Epithelial cell of proximal tubule (primary cell): ENCODE measurements at places on chromosomes 1 and 21. TPM values are rescaled to one million over a fixed set of nuclear protein-coding genes. Genes with fewer than 3 reads are reported as not detected.

ZNF648 gene
- total RNA-seq = not detected in 2 replicates

OPRD1 gene
- total RNA-seq = not detected in 2 replicates

INKA2 gene
- 0.07 and 0.58 TPM in 2 replicates for total RNA-seq

TRIM67 gene
- not detected in 2 replicates for total RNA-seq

ALPL gene
- 0.43 TPM in 1 of 2 replicates, not detected in the other for total RNA-seq

MROH7 gene
- total RNA-seq = not detected in 2 replicates

OR10Z1 gene
- not detected in 2 replicates for total RNA-seq

DDR2 gene
- total RNA-seq = 0.07 and 1.3 TPM in 2 replicates

KRTAP7-1 gene
- not detected in 2 replicates for total RNA-seq

AMY1A gene
- not detected in 2 replicates for total RNA-seq

HHIPL2 gene
- not detected in 2 replicates for total RNA-seq

VAV3 gene
- total RNA-seq = 8.3 and 9.7 TPM in 2 replicates

USP48 gene
- 19.2 and 24.0 TPM in 2 replicates for total RNA-seq

ANGPTL7 gene
- total RNA-seq = not detected in 2 replicates

OR2T35 gene
- not detected in 2 replicates for total RNA-seq

KLHDC9 gene
- 2.6 and 6.5 TPM in 2 replicates for total RNA-seq

VWA5B1 gene
- not detected in 2 replicates for total RNA-seq

DNA sequence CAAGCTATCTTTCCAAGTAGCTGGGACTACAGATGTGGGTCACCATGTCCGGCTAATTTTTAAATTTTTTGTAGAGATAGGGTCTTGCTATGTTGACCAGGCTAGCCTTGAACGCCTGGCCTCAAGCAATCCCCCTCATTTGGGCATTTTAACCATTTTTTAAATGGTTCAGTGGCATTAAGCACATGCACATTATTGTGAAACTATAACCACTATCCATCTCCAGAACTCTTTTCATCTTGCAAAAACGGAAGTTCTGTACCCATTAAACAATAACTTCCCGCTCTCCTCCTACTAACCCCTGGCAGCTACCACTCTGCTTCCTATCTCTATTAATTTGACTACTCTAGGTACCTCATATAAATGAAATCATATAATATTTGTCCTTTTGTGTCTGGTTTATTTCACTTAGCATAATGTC lies 4.8 kb upstream of the IL6R start:
- no peak for DNase-seq

DNA sequence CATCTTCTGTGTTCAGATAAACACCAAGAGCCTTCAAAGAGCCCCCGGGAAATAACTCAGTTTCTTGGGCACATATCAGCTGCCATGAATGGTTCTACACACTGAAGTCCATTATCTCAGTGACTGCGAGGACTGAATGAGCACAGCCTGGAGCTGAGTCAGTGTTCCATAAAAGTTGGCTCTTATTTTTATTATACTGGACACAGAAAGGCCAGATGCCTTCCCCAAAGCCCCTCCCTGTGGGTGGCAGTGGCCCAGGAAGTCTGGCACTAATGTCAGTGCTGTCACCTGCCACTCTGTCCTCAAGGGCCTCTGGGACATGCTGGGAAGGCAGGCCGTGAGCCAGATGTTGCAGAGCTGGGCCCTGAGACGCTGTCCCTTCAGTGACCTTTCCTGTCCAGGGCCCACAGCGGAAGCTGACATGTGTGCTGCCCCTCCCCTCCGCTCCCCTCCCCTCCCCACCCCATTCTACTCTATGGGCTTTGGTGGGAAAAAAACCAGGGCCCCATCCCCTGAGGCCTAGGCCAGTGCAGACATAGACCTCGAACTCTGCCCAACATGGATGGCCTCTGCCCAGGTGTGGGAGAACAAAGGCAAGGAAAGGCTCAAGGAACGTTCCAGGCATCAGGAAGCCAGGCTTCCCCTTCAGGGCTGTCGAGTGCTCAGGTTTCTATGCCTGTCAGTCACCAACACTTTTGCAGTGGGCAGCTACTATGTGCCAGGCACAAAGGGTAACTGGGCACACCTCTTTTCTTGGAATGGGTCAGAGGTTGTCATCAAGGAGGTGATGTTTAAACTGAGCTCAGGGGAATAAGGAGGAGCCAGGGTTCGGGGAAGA lies 22.4 kb upstream of the NPPB start:
- no peak for DNase-seq

- DNase-seq = no peak
Observed at GRCh38 chr1:239303289-239303688, 83.1 kb upstream of the CHRM3 start.

DNA sequence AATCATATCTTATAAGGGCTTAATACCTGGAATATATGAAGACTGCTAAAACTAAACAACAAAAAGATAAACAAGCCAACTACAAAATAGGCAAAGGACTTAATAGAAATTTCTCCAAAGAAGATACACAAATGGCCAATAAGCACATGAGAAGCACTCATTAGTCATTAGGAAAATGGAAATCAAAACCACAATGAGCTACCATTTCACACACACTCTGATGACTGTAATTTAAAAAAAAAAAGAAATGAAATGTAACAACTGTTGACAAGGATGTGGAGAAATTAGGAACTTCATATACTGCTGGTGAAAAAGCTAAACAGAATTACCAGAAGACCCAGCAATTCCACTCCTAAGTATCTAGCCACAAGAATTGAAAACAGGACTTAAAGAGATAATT lies 374.2 kb upstream of the ZP4 start:
- no peak for DNase-seq

GRCh38 chr1:204650911-204651570 lies 34.5 kb downstream of the LRRN2 start:
- no peak for DNase-seq

GRCh38 chr1:6776895-6777294 lies 8.4 kb upstream of the CAMTA1 start:
- DNase-seq = no peak

GRCh38 chr1:160605205-160605604 lies 25.9 kb upstream of the CD84 start:
- no peak for DNase-seq

- DNase-seq = no peak
Observed at GRCh38 chr1:179591592-179592580, at the start of gene TDRD5. Gene TDRD5, plus strand, starts transcription at chr1:179591832. Its CDS starts 784 bp downstream, at chr1:179592616.

DNA sequence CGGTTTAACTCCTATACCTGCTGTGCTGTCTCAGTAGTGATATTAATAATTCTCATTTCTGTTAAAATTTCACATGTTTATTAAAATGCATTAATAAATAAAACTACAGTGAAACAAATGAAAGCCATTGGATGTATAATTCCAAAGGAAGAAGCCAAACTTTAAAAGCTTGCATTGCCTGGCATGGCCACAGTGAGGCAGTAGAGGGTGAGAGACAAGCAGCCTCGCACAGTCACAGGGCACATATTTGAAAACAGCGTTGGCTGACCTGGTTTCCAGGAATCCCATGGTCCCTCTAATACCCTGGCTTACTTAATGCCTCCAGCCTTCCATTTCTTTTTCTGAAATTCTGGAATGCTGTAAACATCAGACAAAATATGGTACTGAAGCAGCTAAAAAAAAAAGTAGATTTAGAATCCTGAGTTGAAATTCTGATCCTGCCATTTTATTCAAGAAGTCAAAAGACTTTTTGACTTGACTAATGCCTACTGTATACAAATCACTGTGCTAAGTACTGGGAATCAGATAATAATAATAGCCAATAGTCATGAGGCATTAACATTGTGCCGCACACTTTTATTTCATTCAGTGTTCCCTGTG lies 6.7 kb upstream of the RNASEL start:
- DNase-seq = peak; percentile 37

DNA sequence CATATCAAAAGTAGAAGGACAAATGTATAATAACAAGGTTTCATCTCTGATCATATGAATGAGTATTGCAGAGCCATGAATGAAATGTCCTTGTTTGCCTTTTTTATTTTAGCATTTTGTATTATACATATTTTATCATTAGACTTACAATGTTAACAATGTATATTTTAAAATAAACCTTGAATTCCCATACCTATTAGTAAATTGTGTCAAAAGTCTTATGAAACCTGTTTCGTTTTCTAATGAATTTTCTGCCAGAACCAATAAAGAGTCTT lies 646 bp downstream of the DNAJB4 start:
- DNase-seq = no peak

DNA sequence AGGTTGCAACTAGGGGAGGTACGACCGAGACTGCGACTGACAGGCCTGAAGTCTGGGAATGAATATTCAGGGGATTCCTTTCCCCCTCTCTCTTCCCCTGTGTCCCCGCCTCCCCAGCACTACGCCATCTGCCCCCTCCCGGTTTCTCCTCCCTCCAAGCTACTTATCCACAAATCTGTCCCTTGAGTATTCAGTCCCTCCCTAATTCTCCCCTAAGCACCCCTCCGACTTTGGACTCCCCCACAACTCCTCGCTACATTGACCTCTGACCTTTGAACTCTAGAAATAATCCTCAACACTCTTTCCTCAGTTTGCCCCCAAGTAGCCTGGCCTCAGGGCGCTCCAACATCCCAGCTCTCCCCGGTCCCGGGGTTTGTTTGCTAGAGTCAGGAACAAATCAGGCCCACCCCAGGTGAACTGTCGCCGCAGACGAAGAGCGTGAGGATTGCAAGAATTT lies 393 bp downstream of the LYSMD1 start:
- no peak for DNase-seq

DNA sequence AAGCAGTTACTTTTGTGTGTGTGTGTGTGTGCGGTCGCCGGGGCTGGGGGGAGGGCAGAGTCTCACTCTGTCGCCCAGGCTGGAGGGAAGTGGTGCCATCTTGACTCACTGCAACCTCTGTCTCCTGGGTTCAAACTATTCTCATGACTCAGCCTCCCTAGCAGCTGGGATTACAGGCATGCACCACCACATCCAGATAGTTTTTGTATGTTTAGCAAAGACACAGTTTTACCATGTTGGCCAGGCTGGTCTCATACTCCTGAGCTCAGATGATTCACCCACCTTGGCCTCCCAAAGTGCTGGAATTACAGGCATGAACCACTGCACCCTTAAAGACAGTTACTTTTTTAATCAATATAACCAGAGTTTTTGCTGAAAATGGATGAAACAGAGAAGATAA lies 207.0 kb downstream of the PTPRC start:
- no peak for DNase-seq

- no peak for DNase-seq
Observed at GRCh38 chr1:46517010-46517600, 27.5 kb downstream of the DMBX1 start.

- DNase-seq = no peak
Observed at GRCh38 chr1:74689621-74690363, 16.2 kb upstream of the ERICH3 start.

GRCh38 chr1:74847715-74848114 lies 114.8 kb downstream of the TYW3 start:
- no peak for DNase-seq

DNA sequence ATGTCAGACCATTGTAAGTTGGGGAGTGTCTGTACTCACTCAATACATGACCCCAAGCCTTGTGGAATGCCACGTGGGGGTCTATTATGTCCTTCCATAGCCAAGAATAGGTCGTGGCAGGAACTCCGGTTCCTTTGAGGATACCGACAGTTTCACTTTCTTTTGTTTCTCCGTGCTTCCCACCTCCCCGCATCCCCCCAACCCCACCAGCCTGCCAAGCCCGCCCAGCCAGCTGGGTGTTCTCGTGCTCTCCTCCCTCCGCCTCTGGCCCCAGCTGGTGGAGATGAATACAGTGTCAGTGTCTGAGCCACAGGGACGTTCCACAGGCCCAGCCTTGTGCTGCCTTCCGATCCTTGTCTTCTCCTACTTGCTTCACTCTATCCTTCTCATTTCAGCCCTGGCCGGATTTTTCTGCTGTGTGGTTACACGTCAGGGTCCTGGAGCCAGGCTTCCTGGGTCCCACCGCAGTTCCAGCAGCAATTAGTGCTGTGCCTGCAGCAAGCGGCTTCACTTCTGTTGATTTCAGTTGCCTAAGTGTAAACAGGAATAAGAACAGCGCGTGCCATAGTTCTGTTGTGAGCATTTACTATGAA lies 4.1 kb upstream of the AGTRAP start:
- no peak for DNase-seq

- DNase-seq = no peak
Observed at GRCh38 chr1:180863158-180863775, 49.4 kb upstream of the KIAA1614 start.

GRCh38 chr1:183996040-183996384 lies 41.5 kb downstream of the COLGALT2 start:
- DNase-seq = no peak

DNA sequence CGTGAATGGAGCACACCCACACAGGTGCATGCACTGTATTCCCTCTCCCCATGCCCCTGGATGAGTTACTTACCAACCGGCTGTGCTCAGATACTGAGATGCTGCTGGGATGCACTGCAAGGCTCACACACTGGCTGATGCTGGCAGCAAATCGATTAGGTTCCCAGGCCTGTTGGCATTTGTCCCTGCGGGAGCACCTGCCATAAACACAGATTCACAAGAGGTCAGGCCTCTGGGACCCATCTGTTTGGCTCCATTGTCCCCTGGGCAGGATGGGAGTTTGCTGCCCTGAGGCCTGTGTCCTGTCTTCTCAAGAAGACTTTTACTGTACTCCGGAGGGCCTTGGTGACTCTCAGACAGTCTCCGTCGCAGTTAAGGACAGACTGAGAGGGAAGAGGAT lies 145.4 kb downstream of the PLXNA2 start:
- no peak for DNase-seq

- DNase-seq = no peak
Observed at GRCh38 chr1:46242918-46243317, 4.6 kb upstream of the RAD54L start.

GRCh38 chr1:70517444-70517843 lies 106.4 kb downstream of the CTH start:
- no peak for DNase-seq

DNA sequence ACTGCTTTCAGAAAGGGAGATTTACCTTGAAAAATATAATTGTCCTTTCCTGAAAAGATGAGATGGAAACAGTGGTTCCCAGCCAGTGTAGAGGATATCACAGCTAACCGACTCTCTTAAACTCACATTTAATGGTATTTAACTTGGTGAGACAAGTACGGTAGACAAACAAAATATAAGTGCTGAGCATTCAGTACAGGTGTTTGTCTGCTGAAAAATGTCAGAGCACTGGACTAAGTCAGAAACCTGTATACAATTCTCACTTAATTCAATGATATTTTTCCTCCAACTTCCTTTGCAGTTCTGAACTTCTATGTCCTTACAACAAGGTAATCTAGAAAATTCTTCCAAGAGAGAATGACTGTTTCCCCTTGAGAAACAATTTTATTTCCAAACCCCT lies at the start of gene LCE1B:
Gene LCE1B (plus strand): TSS at position 301 of the 400 bp plus-strand sequence. CDS start 476 bp downstream, outside the sequence.
- DNase-seq = no peak

- DNase-seq = no peak
Observed at GRCh38 chr1:31745946-31746670, 18.0 kb downstream of the ADGRB2 start.

GRCh38 chr1:156796340-156797097 lies 20.1 kb downstream of the SH2D2A start:
- no peak for DNase-seq

DNA sequence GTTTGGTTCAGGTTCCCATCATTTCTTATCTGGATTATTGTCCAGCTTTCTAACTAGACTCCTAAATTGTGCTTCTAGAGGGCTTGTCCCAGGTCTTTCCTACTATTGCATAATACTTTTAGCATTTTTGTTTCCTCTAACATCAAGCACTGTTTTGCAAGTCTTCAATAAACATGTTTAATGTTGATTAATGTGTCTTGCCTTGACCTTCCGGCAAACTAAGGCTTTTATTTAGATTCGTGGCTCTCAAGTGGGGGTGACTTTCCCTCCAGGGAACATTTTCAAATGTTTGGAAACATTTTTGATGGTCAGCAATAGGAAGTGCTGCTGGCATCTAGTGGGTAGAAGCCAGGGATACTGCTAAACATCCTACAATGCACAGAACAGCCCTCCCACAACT lies 90.7 kb downstream of the RPE65 start:
- DNase-seq = no peak

- DNase-seq = no peak
Observed at GRCh38 chr1:26951216-26951615, 9.1 kb downstream of the KDF1 start.

- no peak for DNase-seq
Observed at GRCh38 chr1:216832192-216832591, 109.0 kb upstream of the ESRRG start.
